ENCODE measurements at places on chromosomes 12 and 14. TPM values are rescaled to one million over a fixed set of nuclear protein-coding genes. Genes with fewer than 3 reads are reported as not detected.

The CLEC1B gene
- polyA plus RNA-seq = 0.30 TPM

The CSRNP2 gene
- 61.1 TPM for polyA plus RNA-seq

The APEX1 gene
- polyA plus RNA-seq = 177 TPM

The NELL2 gene
- 103 TPM for polyA plus RNA-seq

DNA sequence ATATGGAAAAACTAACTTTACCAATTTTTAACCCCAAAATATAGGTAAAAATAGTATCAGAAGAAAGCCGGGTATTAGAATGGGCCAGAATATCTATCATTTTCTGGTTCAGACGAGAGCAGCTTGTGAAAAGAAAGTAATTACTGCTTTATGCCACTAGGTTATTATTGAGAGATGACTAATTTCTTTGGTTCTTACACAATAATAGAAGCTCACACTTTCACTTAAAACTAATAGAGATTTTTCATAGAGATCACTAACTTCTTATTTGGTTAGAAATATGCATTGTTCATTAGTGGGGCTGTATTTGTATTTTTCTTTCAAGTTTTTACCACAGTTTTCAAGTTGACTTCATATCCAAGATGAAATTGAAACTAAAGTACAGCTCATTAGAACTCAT, 1241.2 kb upstream of the FLRT2 start:
- H3K36me3 ChIP-seq = no peaks in the 10 kb centered on the region
- DNase-seq = no peak
- no peaks in the 10 kb centered on the region for H3K4me1 ChIP-seq
- H3K27me3 ChIP-seq = no peaks in the 10 kb centered on the region

DNA sequence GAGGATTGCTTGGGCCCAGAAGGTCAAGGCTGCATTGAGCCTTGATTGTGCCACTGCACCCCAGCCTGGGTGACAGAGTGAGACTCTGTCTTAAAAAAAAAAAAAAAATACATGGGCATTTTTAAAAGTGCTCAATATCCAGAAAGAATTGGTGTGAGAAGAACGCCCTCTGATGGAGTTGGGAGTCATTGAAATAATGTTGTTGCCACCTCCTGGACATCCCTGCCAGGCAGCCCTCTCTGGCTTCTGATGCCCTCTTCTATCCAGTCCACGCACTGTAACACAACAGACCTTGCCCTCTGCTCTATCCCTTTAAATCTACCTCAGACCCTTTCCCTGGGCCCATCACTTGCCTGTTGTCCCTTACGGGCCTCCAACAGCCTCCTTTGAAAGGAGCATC, 4.9 kb downstream of the PTGDR start:
- peaks cover 26% of the 10 kb centered on the region for H3K27me3 ChIP-seq
- no peak for DNase-seq
- H3K36me3 ChIP-seq = no peaks in the 10 kb centered on the region
- no peak overlapping the region for H3K4me3 ChIP-seq
- H3K4me1 ChIP-seq = peaks cover 14% of the 10 kb centered on the region
- no peak overlapping the region for H3K27ac ChIP-seq

- no peak overlapping the region for H3K27ac ChIP-seq
- H3K4me3 ChIP-seq = peak overlapping the region; percentile 56
- H3K27me3 ChIP-seq = no peaks in the 10 kb centered on the region
- H3K4me1 ChIP-seq = peaks cover 6% of the 10 kb centered on the region
Measured at GRCh38 chr14:96797582-96798349, 584 bp downstream of the VRK1 start.

GRCh38 chr12:104172570-104172947, 34.5 kb upstream of the NFYB start:
- DNase-seq = no peak
- H3K4me1 ChIP-seq = peaks cover under 1% of the 10 kb centered on the region
- no peaks in the 10 kb centered on the region for H3K27me3 ChIP-seq
- H3K36me3 ChIP-seq = no peaks in the 10 kb centered on the region
- H3K27ac ChIP-seq = no peak overlapping the region
- H3K4me3 ChIP-seq = no peak overlapping the region

GRCh38 chr14:35395283-35395682, 9.3 kb downstream of the NFKBIA start:
- no peak overlapping the region for H3K4me3 ChIP-seq
- no peaks in the 10 kb centered on the region for H3K4me1 ChIP-seq
- no peaks in the 10 kb centered on the region for H3K27me3 ChIP-seq
- no peaks in the 10 kb centered on the region for H3K36me3 ChIP-seq

- no peaks in the 10 kb centered on the region for H3K27me3 ChIP-seq
- no peaks in the 10 kb centered on the region for H3K4me1 ChIP-seq
- no peak for DNase-seq
- H3K4me3 ChIP-seq = no peak overlapping the region
Measured at GRCh38 chr14:31142455-31143087, 65.0 kb downstream of the HECTD1 start.

DNA sequence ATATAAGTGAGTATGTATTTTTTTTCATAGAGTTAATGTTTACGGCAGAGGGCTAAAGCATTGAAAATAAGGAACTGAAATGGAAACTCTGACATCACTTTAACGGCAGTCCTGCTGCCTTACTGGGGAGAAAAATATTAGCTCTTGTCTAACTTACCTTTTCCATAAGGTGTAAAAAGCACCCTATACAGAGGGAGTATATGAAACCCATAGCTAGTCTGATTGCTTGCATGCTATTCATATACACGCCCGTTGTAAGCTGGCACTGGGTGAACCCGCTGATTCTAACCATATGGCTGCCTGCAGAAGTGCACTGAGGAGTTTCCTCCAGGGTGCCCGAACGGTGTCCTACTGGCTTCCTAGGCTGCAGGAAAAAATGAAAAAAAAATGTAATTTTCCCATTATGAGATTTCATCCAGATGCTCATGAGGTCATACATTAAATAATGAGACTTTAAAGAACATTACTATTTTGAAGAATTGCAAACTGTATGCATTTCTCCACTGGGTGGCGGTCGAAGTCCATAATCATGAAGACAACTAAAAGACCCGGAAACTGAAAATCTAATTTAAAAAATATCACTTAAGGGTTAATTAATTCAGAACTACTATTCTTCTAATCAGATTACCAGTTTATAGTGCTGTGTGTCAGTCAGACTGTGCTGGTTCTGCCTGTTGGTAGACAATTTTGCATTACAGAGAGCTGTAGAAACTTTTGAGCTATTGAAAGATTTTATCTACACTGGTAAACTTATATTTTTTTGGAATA, 144.7 kb downstream of the ALX1 start:
- H3K4me3 ChIP-seq = no peak overlapping the region
- no peaks in the 10 kb centered on the region for H3K27me3 ChIP-seq
- H3K4me1 ChIP-seq = no peaks in the 10 kb centered on the region
- no peak overlapping the region for H3K27ac ChIP-seq
- H3K36me3 ChIP-seq = no peaks in the 10 kb centered on the region
- DNase-seq = peak; percentile 43

- no peak overlapping the region for H3K27ac ChIP-seq
- H3K36me3 ChIP-seq = peaks cover 49% of the 10 kb centered on the region
- H3K27me3 ChIP-seq = no peaks in the 10 kb centered on the region
- H3K4me3 ChIP-seq = no peak overlapping the region
- DNase-seq = no peak
Measured at GRCh38 chr12:2673966-2674810, 120.6 kb upstream of the FKBP4 start.
